Left lobe of liver (tissue), 2 donors: ENCODE measurements at places on chromosomes 3 and 15. TPM values are rescaled to one million over a fixed set of nuclear protein-coding genes. Genes with fewer than 3 reads are reported as not detected.

- no peak for DNase-seq
Observed at GRCh38 chr15:69253156-69253555, 45.6 kb upstream of the PAQR5 start.

DNA sequence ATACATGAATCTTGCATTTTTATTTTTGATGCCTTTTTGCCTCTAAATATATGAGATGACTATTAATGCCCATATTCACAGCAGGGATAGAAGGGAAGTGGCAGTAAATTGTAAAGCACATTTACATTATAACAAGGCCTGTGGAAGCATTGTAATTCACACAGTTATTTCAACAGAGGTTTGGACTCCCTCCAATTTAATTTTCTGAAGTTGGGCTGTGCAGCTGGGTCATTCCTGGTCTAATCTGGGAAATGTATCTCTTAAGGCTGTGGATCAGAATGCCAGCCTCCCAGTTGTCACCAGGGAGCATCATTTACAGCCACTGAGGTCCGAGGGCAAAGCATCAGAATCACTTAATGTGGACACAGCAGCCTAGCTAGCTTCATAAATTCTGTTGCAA is 434.5 kb downstream of the MFSD1 start:
- DNase-seq: no peak

The CEMIP gene
- total RNA-seq: 0.50 TPM

The SLC7A14 gene
- 0.10 TPM for total RNA-seq

The FBXO40 gene
- total RNA-seq: 0.03 TPM
